ENCODE measurements at places on chromosomes 6 and 20.

DNA sequence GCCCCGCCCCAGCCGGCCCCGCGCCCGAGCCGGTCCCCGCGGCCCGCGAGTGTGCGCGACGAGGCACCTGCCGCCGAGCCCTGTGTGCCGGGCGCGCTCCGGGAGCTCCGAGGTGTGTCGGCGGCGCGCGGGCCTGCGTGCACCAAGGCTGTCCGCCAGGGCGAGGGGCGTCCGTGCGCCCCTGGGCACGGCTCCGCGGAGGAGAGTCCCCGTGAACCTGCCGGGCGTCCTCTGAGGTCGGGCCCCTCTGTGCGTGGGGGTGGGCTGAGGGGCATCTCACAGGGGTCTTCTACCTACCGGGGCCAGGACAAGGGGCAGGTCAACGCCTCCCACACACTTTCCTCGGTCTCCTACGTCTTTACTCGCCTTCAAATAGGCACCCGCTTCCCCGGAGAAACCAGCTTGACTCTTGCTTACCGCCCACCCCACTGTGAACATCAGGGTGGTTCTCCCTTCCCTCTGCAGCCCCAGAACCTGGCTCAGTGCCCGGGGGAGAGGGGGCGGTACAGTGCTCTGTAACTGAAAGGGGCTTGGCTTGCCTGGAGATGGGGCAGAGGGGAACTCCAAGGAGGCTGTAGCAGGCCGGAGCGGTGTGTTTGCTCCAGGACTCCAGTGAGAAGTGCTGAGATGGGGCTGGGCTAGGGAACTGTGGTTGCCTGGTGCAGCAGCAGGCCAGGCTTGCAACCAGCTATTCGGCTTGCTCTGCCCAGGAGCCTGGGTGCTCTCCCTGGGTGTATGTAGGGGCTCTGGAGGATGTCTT lies at the start of gene SAMD10:
Gene SAMD10, minus strand, starts transcription at position 86 of the 760 bp plus-strand sequence. CDS start 175 bp downstream, outside the sequence.
- peak; percentile 80 for DNase-seq

- no peak for DNase-seq
Observed at GRCh38 chr6:167704396-167704901, 122.3 kb upstream of the AFDN start.

- DNase-seq: no peak
Observed at GRCh38 chr20:17572034-17572638, 2.3 kb downstream of the DSTN start.

DNA sequence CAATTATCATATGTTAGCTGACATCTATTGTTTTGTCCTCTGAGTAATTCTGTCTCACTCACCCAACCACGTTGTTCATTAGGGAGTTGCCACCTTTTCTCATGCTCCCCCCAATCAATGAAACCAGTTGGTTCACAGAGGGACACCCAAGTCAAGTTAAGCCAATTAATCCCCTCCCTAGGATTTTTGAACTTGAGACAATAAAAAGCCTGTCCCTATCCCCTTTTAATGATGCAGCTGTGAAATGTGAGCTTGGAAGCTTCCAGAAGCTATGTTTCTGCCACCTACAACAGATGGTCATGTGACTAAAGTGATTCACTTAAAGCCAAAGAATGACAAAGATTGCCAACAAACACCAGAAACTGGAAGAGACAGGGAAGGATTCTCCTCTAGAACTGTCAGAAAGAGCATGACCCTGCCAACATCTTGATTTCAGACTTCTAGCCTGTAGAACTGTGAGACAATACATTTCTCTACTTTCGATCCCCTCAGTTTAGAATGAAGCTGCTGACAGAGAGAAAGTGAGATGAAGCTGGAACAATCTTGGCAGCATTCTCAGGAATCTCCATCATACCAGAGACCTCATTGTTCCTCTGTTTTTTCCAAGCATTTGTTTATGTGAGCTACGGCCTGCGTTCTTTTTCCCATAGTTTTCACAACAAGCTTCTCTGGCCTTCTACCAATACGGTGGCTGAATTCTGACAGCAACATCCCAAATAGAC lies 57.8 kb upstream of the TPD52L1 start:
- DNase-seq: no peak

GRCh38 chr6:4902363-4902762 lies 101.5 kb downstream of the RPP40 start:
- no peak for DNase-seq

- DNase-seq: no peak
Observed at GRCh38 chr6:148404456-148405054, 61.9 kb downstream of the SASH1 start.

GRCh38 chr6:113625850-113626249 lies 231.3 kb upstream of the MARCKS start:
- no peak for DNase-seq

DNA sequence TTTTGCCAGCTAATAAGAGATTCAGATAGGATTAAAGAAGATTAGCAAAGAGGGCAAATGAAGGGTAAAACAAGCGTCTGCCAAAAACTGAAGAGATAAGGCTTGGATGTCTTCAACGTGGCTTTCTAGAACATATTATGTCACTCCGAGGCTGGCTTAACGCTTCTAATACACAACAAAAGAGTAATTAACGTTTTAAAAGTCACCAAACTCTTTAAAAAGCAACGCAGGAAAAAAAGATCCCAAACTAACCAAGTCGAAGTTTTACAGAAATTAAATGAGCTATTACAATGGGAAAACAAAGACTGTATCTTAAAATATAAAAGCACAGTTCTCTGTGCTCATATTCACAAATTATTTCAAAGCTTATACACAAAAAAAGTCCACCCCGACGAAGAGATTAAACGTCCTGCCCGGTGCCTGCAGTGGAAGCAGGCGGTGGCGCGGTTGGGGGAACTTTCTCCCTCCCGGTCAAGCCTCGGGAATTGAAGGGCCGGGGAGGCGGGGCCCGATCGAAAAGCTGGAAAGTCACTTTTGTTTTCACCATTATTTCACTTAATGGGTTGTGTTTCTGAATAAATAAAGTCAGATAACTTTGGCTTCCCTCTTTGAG lies 1.2 kb downstream of the MAK start:
- no peak for DNase-seq

DNA sequence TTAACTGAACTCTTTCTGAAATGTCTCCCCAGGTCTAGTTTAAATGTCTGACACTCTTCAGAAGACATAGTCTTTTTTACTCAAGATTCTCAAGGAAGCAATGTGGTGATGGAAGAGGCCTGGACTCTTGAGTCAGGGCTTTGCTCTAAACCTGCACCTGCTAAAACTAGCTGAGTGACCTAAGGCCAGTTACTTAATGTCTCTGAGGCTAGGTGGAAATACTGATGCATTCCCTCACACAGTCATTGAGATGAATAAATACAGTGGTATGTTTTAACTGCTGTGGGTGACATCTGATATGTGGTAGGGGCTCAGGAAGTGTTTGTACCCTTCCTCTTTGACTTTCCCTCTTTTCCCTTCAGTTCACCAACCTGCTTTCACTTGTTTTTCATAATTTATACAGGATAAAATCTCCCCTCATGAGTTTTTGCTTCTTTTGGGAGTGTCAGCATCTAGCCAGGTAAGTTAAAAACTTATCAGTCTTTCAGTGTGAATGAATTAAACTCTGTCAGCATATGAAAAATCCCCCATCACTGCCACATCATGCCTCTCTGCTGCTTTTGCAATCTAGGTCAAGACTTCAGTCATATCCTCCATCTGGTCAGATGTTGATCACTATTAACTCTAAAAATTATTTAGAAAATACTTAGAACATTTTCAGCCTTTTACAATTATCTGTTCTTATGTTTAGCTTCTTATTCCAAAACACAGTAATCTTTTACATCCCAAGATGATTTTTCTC lies 178.7 kb upstream of the TNFAIP3 start:
- DNase-seq: no peak

GRCh38 chr20:43794326-43794725 lies 67.5 kb upstream of the GTSF1L start:
- no peak for DNase-seq

GRCh38 chr20:14234666-14235295 lies 102.6 kb downstream of the FLRT3 start:
- DNase-seq: no peak

- no peak for DNase-seq
Observed at GRCh38 chr6:127456465-127456864, 2.7 kb downstream of the KIAA0408 start.

DNA sequence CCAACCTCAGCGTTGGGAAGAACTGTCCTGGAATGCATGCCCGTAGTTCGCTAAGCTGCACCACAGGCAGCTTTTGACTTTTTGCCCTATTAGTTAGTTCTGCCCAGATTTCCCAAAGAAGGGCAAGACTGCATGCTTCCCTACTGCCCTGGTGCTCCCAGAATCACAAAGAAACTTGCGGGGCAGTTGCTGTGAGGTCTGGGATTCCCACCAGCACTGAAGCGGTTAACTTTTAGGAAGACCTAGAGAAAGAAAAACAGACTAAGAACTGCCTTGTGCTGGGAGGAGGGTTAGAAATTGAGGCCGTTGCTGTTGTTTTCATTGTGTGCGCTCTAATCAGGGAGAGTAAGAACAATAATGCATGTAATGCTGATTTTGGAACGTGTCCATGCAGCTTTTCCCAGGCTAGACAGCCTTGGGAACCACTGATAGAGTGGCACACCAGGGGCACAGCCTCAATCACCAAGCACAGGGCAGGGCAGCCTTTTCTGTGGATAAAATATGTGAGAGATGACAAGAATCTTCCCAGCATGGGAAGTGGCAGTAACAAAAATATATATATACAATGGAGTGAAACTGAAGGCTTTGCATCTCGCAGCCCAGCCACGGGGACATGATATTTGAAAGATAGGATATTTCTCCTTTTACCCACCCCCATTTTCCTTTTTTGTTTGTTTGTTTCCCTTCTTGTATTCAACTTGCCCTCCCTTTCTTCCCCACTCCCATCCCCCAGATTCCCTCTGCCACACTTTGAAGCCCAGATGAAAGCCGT lies 137.7 kb upstream of the HEY2 start:
- no peak for DNase-seq

GRCh38 chr6:168278904-168279303 lies 40.7 kb downstream of the DACT2 start:
- no peak for DNase-seq

DNA sequence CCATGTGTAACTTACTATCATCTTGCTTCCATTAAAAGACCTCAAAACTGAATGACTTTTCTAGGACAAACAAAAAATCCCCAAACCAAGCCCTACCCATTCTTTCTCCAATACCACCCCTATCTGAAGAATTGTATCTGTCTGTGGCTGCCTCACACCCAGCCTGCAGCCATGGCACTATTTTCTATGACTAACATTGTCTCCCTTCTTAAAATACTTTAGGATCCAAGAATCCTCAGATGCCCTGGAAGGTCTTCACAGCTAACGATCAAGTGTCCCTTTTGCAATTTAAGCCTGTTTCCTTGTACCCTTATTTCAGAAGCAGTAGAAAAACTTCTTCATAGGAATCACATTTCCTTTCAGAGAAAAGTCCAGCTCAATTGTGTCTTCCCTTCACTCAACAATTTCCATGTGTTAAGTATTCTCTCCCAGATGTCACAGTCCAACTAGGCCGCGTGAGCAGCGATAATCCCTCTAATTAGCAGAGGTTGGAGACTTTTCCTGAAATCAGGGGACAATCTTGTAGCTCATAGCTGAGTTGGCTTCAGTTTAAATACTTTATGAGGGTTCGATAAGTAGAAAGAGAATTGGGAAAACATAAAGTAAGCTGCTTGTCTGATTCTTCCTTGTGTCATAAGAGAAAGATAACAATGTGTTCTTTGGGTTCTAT lies 5.2 kb upstream of the MEP1A start:
- DNase-seq: no peak

DNA sequence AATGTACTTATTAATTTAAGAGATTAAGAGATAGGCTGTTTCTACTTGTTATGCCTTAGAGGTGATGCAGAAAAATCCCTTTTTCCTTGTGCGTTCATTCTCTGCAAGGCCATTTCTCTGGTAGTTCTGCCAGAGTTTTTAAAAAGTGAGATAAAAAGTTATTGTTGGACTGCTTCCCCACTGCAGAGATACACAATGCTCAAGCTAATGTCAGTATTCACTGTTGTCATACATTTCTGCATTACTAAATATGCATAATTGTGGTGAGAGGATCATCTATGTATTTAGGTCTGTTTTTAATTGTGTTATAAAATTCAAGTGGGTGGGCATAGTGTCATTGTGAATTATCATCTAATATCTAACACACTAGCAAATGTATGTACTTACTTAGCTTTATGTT lies 600.4 kb downstream of the HTR1B start:
- no peak for DNase-seq

DNA sequence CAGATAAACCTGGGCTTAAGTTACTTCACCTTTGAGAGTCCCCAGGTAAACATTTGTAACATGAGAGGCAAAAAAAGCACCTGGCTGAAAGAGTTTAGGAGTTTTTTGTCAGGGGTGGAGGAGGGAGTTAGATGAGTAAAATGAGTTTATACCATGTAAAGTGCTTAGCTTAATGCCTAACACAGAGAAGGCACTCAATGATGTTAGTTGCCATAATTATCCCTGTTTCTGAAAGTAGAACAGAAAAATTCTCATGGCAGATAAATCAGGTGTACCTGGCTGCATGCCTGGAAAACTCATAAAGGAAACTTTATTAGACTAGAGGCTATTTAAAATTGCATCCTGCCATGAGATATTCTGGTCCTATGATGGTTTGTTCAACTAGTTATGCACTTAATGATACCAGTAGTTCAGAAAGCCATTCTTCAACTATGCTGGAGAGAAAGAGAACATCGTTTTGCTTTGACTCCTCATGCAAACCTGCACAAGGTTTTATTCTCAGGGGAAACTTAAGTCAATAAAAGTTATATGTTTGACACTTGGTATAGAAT lies 40.4 kb downstream of the FBXO5 start:
- no peak for DNase-seq

GRCh38 chr6:16602035-16602434 lies 159.2 kb downstream of the ATXN1 start:
- no peak for DNase-seq
